ENCODE measurements at places on chromosomes 7 and 10.

DNA sequence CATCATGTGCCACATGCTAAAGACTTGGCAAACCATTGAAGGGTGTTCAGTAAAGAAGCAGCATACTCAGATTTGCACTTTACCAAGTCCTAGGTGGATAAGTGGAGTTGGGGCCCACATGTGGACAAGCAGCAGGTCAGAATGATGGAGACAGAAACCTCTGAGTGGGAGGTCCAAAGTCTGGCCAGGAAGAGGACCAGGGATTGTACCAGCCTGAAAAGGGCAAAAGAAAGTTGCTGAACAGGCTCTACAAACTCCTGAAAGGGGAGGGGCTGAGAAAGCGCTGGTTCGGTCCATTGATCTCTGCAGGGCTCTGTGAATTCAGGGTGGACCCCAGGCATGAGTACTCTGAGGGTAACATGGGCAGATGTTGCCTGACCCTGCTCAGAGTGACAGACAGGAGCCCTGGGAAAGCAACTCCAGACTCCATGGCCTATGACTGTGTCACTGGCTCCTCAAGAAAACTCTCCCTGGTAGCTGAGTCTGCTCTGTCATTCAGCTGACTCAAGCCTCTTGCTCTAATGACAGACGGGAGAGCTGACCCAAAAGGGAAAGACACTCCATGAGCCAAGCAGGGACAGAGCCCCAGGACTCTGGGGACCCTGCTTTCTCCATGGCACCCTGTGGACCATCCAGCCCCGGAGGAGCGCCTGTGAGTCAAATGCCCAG lies 68.5 kb downstream of the TBXAS1 start:
- DNase-seq = no peak

DNA sequence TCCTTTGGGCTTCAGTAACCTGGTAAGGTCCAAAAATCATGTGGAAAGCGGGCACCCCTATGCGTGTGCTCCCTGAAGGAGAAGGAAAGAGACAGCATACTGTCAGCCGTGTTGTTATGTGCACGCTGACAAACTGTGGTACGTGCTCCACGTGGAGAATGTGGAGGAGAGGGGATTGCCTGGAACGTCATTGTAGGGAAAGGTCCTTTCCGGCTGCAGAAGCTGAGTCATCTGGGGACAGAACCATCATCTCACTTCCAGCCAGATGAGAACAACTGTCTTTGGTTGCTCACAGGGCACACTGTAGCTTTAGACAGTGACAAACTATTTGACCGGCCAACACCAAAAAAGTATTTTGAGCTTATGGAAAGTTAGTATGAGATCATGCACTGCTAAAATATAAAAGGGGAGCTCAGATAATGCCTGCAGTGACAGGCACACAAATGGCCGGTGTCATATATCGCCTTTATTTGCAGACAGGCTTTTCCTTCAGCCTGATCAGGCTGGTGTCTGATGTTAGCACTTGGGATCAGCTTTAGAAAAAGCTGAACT lies 38.8 kb upstream of the GRB10 start:
- DNase-seq = no peak

GRCh38 chr7:132882714-132883428 lies 199.0 kb downstream of the CHCHD3 start:
- no peak for DNase-seq

DNA sequence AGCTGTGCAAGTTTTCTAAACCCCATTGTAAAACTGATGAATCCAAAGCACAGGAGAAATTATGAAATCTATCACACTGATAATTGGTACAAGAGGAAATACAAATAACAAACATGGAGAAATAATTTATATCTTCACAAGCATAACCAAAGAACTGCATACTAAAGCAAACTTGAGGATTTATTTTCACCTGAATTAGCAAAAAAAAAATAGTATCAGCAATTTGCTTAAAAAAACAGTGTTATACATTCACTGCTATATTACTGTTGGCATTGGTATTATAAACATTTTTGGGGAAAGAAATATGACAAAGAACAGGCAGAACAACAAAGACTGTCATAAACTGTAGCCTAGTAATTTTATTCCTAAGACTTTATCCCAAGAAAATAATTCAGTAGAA lies 230.8 kb upstream of the NRP1 start:
- DNase-seq = no peak

DNA sequence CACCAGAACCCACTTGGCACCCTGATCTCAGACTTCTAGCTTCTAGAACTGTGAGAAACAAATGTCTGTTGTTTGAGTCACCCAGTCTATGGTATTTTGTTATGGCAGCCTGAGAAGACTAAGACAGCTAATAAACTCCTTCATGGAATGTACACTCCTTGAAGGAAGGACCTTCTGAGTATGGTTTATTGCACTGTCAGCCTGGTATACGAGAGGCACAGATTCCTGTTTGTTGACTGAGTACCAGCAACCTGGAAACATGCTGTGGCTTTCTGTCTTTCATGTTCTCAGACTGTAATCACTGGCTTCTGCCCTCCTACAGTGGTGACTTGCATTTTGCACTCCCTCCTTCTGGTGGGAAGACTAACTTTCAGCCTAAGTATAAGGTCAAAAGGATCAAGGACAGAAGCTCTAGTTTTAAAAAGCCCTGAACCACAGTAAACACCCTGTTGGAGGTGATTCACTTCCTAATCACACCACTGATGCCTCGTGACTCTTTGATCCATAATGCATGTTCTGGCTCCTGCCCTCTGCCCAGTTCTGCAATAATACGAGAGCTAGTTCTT lies 319.0 kb upstream of the NPSR1 start:
- DNase-seq = no peak

DNA sequence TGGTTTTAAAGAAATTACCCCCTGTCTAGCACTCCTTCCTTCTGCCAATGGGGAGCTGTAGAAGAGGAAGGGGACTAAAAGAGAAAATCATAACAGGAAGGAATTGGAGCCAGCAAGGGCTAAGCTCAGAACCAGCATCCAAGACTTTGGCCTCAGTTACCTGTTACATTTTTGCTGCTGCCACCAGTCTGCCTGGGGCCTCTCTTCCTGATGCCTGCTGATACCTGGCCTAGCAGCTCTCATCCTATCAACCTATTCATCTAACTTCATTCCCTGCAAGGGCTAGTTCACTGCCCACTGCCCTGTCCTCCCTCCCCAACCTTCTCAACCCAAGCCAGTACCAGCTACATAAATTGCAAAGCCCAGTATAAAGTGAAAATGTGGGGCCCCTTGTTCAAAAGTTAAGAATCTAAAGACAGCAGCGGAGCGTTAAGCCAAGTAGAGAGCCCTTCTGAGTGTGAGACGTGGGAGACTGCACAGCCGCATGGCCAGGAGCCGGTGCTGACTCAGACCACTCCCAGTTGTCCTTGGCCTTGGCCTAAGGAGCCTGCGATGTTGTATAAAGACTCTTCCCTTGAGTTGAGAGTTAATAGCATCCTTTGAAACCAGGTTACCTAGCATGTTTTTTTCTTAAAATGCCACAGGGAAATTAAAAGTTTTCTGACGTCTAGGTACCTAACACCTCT lies 13.2 kb upstream of the AOC1 start:
- no peak for DNase-seq

DNA sequence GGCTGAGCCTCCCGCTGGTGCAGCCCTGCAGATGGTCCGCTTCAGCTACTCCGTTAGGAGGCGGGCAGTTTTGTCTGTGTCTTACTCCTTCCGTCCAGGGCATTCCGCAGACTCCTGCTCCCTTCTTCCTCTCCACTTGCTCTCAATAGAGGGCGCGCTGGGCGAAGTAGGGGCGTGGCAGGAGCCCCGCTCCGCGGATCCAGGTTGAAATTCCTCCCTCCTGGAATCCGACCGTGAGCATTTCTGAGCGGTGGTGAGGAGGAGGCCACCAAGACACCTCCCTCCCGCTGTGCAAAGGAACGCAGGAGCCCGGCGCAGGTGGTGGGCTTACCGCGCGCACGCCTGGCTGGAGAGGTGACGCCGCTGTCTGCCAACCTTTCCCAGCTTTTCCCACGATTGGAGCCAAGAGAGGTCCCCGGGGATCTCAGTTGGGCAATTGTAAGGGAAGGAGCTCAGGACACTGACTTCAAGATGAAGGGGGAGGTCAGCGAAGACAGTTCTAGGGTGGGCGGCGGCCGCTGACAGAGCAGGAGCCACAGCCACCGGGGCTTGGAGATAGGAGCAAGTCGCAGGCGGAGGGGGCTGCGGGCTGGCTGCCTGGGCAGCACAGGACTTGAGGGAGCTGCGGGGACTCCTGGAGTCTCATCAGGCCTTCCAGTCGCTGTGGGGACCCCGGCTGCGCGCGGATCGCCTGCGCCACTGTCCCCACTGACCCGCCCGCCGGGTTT lies 1011.3 kb downstream of the XPNPEP1 start:
- DNase-seq = no peak

DNA sequence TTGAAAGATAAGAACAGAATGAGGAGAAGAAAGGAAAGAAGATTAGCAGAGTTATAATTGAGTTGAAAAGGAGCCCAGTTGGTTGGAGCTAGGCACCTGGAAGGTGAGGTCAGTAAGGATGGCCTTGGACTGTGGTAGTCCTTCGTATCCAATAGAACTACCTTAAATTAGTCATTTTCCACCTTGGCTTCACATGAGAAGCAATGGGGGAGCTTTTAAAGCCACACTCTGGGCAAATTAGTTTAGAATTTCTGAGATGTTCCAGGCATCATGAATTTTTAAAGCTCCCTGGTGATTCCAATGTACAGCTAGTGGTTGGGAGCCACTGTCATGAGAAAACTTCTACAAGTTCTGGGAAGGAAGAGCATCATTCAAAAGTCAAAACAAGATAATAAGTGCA lies 27.3 kb upstream of the CYP3A5 start:
- DNase-seq = no peak

DNA sequence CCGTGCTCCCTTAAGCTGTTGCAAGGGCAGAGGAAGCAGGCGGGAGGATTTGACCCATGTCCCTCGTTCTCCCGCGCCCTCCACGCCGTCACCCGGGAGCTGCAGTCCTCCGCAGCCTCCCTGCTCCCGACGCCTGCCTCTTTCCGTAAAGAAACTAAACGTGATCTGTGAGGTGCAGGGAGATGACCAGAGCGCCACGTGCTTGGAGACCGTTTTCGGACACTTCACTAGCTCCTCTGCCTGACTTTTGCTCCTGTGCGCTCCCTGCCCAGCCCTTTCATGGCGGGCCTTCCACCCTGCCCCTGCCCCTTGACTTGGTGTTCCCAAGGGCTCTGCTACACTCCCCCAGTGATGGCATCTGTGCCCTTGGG lies 171.2 kb downstream of the LSM5 start:
- DNase-seq = no peak

DNA sequence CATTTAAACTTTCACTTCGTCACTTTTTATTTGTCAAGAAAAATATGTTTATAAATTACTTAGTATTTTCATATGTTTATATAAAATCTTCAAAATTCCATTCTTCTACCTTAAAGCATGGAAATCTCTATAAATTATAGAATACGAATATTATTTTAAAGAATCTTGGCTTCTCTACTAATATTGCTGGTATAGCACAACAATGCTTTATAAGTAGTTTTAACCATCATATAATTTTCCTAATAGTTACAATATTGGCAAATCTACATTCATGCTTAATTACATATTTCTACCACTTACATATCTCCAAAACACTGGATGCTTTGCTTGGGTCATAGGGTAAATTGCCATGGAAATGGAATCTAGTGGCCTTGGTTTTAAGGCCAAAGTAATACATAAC lies 21.1 kb upstream of the ARMC3 start:
- no peak for DNase-seq

GRCh38 chr10:117656385-117657367 lies 114.1 kb downstream of the EMX2 start:
- no peak for DNase-seq

- DNase-seq = no peak
Observed at GRCh38 chr7:55550010-55550663, 22.2 kb downstream of the VOPP1 start.

GRCh38 chr10:111275091-111275490 lies 198.3 kb downstream of the ADRA2A start:
- DNase-seq = no peak

GRCh38 chr7:143002106-143002505 lies 24.8 kb downstream of the OR9A2 start:
- no peak for DNase-seq

GRCh38 chr10:19595212-19595845 lies 220.9 kb upstream of the PLXDC2 start:
- DNase-seq = no peak

DNA sequence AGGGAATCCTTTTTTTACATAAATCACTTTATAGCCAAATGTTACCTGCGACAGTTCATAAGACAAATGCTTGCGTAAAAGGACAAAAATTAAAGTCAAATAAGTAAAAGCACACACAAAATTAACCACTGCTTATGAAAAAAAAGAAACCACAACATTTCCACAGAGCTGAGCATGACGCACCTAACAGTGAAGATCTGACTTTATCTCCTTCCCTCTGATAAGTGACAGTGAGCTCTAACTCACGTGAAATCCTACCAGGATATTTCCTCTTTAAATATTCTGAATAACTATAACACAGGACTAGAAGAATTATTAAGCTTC lies 225.5 kb downstream of the SFMBT2 start:
- DNase-seq = no peak

GRCh38 chr10:88840881-88841280 lies 10.8 kb downstream of the ANKRD22 start:
- DNase-seq = no peak

DNA sequence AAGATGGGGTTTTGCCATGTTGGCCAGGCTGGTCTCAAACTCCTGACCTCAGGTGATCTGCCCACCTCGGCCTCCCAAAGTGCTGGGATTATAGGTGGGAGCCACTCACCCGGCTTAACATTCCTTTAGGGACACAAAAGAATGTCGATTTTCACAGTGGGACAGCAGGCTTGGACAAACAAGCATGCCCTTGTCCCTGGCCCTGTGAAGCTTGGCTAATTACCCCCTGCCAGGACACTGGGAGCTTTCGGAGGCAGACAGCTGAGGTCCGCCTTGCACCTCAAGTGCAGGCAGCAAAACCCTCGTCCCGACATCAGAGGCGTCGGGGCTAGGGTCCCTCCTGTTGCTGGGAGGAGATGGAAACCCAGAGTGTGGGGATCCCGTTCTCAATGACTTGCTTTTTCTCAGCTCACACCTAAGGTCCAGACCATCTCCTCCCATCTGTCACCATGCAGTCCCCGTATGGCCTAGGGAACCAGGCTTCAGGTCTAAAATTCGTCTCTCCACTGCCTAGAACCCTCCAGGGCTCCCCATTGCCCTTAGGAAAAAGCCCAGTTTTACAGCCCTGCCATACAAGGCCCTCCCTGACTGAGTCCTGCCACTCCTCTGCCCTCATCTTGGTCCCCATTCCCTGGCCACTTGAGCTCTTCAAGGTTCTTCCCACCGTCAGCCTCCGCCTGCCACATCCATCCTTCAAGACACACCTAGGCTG lies 6.3 kb upstream of the CLIP2 start:
- DNase-seq = no peak

- no peak for DNase-seq
Observed at GRCh38 chr10:131726967-131727366, 173.8 kb upstream of the PPP2R2D start.

DNA sequence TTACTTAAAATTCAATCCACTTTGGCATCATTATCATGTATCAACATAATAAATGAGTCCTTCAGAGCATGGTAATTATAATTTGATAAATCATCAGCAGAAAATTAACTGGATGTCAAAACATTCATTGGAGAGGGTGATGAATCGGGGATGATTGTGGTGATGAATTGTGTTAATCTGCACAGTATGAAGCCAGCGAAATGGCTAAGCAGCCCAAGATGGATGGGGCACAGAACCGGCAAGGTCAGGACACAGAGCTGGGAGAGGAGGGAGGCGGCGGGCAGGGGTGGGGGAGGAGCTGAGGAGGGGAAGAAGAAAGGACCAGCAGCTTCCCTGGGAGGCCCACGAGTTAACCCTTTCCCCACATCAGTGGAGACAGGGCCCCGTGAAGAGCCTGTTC lies 536.1 kb downstream of the LRMDA start:
- no peak for DNase-seq
